Aorta (tissue), 5 donors: ENCODE measurements at places on chromosomes 2 and 18.

- no peak for DNase-seq
Measured at GRCh38 chr2:1169291-1169949, 218.8 kb downstream of the SNTG2 start.

DNA sequence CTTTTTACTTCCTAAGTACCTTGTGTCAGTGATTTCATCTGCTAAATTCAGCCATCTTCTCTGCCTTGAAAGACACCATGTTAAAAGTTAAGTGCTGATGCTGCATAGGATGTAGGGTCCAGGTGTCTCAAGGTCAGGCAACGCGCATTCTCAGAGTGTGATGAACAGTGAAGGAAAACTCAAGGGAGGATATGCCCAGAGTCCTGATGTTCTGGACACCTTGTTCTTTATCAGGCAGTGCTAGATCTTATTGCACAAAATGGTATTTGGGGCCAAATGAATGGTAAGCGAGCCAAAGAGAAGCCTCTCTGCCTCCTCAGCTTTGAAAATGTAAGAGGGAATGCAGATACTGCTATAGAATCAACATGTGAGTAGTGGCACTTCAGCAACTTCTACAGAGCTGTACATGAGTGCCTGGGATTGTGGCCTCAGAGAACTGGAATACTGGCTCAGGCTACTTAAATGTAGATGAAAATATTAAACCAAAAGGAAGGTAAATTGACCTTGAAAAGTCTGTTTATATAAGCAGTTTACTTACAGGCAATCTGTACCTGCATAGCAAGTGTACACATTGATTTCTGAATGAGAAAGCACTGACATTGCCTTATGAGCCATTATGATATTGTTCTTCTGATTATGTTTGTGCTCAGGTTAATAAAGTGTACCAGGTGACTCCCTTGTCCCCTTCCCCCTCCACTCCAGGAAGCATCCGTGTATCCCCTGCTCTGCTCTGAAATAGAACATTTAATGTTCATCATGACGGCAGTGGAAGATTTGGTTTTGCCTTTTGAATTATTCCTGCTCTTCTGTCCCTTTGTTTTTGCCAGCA, 86.7 kb upstream of the RANBP2 start:
- no peak for DNase-seq

DNA sequence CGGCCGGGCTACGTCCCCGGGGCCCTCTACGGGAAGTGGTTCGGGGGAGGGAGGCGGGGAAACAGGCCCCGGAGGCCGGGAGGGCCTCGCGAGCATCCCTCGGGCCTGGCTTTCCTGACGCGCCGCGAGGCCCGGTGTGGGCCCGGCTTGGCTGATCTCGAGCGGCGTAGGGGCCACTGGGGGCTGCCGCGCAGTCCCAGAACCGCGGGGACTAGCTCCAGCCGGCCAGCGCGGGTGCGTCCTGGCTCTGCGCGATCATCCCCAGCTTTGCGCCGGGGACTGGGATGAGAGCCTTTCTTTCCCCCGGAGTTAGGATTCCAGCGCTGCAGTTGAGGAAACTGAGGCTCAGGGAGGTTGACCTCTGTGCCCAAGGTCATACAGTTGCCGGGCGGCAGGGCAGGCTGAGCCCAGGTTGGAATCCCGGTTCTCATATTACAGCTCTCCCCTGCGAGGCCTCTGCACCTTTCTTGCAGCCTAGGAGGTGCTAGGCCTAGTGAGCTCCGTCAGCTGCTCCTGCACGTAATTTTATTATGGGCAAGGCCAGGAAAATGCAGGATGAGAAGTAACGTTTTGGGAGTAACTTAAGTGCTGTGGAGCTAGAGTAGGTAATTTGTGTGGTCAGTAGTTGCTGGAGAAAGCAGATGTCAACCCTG, 501 bp downstream of the LPIN1 start:
- DNase-seq = no peak

DNA sequence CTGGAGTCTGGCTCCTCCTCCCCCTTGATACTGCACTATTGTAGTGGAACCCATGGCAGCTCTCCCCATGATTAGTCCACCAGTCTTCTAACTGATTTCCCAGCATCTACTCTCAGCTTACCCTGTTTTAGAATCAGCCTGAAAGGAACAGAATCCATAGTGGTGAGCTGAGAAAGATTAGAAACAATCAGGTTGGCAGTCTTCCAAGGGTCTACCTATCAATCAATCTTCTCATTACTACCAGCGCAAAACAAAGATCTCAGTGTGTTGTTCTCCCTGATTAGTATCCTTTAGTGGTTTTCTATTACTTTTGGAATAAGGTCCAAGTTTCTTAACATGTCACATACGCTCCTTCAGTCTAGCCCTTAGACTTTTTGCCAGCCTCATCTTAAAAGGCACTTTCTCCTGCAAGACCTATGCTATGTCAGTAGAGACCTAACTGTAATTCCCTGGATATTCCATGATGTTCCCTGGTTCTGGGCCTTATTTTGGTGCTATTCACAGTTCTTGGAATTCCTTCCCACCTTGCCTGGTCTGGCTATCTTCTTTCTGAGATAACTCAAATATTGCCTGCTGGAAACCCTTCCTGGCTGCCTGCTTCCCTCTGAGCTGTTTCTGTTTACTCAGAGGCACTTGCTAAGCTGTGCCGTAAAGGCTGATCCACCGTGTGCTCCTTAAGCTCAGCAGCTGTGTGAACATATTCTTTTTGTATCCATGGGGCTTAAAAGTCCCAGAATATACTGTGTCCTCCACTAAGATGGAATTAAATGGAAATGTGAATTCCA, 32.6 kb downstream of the LAMA3 start:
- DNase-seq = no peak

DNA sequence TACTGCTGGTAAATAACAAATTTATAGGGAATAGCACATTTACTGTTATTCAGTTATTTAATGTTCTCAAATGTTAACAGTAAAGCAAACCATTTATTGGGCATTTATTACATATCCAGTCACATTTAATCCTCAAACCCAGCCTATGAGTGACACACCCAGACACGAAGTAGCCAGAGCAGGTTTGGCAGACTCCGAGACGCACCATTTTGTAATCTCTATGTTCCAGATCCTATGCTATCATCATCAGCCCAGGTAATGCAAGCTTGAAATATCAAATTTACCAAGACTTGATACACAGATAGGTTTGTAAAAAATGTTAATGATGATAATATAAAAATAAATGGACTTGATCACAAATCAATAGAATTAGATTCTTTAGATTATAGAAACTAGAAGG, 131.1 kb downstream of the IKZF2 start:
- DNase-seq = no peak
